Heart right ventricle (tissue), 16 donors: ENCODE measurements at places on chromosomes 4 and X. TPM values are rescaled to one million over a fixed set of nuclear protein-coding genes. Genes with fewer than 3 reads are reported as not detected.

DNA sequence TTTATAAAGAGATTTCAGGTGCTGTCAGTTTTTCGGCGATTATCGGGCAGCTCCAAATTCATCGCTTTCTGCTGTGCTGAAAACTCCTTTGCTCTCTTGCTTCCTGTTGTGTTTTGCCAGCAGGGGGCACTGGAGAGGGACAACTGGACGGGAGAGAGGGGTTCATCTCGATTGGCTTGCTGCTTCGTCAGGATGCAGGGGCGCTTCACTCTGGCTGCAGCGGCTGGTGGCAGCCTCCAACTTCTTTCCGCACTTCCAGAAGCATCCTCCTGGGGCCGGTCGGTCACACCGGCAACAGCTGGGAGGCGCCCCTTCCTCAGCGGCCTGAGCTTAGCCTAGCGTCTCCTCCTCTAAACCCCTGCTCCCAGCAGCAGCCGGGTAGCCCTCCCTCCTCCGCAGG, 29.5 kb downstream of the MSL3 start:
- DNase-seq: peak; percentile 52

The MEPE gene
- not detected for total RNA-seq

DNA sequence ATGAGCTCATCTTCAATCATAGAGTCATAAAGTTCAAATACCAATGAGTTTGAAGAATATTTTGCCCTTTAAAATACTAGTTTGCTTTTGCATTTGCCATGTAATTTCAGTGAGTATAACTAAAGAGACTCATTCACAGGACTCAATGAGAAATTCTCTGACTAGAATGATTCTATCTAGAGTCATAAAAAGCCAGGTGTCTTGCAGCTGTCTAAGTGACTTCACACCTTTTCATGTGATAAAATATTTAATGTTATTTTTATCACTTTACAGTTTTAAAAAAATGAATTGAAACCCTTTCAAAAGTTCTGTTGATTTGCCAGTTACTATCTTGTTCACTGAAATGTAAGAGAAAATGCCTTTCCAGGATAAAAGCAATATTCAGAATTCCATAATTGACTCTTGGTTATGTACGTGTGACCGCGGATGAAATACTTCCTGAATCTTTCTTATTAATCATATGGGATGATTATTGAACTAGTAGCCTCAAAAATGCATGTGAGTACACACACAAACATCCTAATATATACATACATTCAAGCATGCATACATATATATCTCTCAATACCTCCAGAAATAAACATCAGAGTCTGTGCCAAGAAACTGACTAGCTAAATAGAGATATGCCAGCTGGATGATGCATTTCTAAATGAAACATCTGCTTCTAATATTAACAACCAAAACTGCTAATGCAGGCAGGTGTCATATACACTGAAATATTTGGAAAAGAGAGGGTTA, 87.0 kb downstream of the GABRB1 start:
- DNase-seq: no peak

The NWD2 gene
- 0.04 TPM for total RNA-seq

- DNase-seq: no peak
These were observed 68.8 kb downstream of the SEC24D start for GRCh38 chr4:118767109-118767508.
